ENCODE measurements at places on chromosomes 1 and 21.

GRCh38 chr1:117262976-117263375 lies 52.2 kb upstream of the VTCN1 start:
- DNase-seq, result no peak

GRCh38 chr1:228276901-228277490 lies 69.2 kb downstream of the OBSCN start:
- DNase-seq, result no peak

DNA sequence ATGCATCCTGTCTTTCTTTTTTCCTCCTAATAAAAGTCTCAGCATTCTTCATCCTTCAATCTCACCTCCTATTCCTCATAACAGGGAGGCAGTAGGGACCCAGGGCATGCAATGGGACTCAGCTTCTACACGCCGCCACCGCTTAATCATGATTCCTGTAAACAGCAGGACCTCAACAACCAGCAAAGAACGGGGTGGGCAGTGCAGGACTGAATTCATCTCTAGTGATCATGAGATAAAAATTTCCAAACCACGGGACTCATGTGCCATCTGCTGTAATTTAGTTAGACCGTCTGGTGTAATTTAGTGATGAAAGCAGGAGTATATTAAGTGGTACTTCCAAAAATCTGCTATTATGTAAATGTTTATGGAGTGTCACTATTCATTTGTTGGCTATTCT lies 5.4 kb downstream of the PRAMEF12 start:
- DNase-seq, result no peak

- DNase-seq, result no peak
Observed at GRCh38 chr1:37719572-37720195, 27.4 kb downstream of the CDCA8 start.

GRCh38 chr1:67814121-67814772 lies 19.0 kb downstream of the GNG12 start:
- DNase-seq, result no peak

GRCh38 chr1:107689733-107690132 lies 275.2 kb downstream of the VAV3 start:
- no peak for DNase-seq

DNA sequence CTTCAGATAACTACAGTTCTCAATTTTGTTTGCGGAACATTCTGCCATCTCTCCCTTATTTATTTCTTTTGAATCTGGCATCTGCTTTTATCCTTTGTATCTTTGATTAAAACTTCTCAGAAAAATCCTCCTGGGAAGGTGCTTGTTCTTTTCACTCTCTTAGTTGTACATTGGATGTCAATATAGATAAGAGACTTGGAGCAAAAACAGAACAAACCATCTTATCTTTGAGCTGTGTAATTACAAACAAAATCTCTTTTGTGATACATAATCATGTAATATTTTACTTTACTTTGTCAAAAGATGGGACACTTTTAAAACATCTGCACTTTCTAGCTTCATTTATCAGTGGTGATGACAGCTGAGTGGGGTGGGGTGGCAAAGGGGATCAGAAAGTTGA lies 307.2 kb upstream of the LYPLAL1 start:
- no peak for DNase-seq

DNA sequence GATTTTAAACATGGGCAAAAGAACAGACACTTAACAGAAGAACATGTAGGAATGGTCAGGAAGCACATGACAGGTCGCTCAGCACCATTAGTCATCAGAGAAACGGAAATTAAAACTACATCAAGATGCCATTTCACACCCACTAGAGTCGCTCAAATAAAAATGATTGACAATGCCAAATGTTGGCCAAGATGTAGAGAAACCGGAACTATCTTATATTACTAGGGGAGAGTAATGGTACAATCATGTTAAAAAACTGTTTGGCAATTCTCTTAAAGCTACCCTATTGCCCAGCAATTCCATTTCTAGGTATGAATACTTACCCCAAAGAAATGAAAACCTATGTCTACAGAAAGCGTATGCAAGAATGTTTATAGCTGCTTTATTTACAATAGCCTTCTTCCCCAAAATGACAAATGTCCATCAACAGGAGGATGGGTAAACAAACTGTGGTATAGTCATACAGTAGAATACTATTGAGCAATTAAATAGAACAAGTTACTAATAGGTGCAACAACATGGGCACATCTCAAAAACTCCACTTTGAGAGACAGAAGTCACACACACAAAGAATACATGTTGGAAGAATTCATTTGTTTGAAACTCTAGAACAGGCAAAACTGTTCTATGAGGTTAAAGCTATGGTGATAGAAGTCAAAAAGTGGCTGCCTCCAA lies 92.8 kb downstream of the ETS2 start:
- DNase-seq, result no peak

GRCh38 chr1:26021647-26022403 lies at the start of gene EXTL1:
Gene EXTL1, plus strand, starts transcription at chr1:26021775. Its CDS starts 872 bp downstream, at chr1:26022647.
- DNase-seq, result no peak

DNA sequence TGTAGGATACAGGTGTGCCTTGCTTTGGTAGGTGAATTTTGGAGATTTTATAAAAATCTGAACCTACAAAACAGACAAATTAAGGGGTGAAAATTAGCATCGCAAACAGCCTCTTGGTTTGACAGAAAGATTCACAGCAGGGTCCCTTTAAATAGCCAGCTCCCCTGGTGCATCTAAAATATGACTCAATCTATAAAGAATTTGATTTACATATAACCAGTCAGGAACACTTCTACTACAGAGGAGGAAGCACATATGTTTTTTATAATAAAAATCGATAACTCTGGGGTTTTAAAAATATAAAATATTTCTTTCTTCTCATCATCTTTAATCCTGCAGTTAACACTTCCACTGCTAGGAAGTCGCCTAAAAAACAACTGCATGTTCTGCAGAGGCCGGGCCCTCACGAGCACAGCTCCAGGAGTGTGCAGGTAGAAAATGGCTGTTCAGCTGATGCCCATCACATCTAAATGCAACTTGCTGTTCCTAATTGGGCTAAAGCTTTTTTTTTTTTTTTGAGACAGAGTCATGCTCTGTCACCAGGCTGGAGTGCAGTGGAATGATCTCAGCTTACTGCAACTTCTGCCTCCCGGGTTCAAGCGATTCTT lies 203.4 kb downstream of the HS2ST1 start:
- no peak for DNase-seq

GRCh38 chr1:6037338-6037762 lies 8.3 kb upstream of the KCNAB2 start:
- DNase-seq, result peak; percentile 43

GRCh38 chr1:17014671-17015567 lies 3.2 kb upstream of the ATP13A2 start:
- DNase-seq, result no peak

DNA sequence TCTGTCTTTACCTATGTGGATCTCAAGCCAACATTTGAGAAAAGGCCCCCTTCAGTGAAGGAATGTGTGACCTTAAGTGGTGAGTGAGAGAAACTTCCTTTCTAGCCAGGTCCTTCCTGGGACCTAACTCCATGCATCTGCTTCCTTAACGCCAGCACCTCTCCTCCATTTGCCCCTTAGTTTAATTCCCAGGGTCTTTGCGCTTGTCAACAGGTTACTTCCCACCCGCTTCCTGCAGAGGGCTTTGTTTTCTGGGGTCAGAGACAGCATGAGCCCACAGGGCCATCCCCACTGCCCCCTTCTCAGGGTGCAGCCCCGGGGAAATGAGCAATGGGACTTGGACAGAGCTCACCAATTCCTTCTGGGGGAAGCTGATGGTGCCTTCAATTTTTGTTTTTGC lies 54.8 kb downstream of the EVA1C start:
- DNase-seq, result no peak

DNA sequence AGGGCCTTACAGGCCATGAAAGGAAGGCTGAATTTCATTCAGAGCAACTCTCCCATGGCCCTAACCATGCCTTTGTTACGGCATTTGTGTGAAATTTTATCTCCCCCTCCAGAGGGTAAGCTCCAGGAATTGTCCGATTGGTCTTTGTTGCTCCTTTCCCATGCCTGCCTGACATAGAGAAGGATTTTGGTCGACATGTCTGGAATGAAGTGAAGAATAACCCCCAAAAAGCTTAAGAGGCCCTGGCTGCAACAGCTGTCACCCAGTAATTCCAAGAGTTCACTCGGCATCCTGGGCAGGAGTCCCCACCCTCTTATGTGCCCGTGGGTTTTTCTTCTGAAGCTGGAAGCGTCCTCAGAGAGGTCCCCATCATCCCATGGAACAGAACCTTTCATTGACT lies 20.6 kb downstream of the CDA start:
- DNase-seq, result no peak

DNA sequence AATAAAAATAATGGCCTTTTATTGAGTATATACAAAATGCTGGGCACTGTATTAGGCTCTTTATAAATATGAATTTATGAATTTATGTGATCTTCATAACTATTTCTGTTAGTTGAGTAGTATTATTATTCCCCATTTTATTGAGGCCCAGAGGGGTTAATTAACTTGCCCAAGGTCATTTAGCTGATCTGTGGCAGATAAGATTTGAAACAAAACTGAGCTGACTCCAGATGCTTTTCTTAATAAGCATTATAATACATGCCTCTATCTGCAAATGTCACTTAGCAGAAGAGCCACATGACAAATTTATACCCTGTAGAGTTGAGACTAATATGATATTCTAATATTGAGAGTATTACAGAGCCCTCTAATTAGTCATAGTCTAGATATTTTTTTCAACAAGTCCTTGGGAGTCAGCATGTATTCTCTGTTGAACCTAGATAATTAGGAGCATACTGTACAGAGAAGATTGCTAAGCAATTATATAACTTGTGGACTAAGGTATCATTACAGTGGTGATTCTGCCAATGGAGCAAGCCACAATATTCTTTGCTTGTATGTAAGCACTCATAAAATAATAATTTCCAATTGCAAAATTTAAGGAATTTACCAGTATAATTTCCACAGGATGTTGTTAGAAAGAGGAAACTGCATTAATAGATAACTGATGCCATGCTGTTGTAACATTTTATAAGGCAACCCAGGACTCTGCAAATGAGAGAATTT lies 112.0 kb downstream of the LRRC40 start:
- no peak for DNase-seq

DNA sequence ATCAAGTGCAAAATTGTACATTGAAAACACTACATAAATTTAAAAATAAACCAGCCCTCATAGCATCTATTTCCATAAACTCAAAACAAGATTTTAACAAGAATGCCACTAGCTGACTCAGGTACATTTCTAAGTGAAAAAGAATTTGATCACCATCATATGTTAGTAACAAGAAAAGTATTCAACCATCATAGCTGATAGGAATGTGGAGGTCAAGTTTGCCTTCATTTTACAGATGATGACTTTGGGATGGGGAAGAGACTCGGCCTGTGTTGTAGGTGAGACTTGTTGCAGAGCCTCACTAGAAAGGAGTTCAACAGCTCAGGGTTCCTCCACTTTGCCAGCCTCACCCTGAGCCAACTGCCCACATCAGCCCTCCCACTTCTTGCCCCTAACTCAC lies 318.8 kb upstream of the FAM78B start:
- no peak for DNase-seq

DNA sequence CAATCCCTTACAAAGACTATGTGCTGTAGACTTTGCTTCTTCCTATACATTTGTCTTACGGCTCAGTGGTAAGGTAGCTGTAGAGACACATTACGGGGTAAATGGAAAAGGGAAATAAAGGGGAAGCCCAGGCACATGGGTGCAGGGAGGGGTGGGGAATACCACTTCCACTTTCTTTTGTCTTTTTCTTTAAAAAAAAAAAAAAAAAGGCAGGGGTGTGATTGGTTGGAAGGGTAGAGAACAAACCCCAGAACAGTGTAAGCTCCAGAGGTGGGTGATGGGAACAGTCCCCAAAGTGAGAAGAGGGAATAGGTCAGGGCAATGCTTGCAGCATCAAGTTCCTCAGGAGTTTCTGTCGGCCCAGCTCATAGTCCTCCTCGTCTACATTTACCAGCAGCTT lies 3.9 kb downstream of the NIT1 start:
- no peak for DNase-seq

DNA sequence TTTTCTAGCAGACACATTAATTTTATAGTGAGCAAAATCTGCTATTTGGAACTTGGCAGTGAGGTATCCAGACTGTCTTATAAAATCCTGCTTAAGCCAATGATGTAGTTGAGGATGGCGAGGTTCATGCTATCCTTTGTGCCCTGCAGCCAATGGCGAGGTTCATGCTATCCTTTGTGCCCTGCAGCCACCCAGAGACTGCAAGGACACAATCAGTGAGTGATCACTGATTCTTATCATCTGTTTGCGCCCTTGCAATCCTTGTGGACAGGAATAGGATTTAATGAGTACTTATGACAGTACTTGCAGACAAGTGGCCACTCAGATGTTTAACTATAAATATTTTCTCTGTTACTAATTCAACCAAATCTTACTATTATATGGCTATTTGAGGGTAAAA lies 112.6 kb downstream of the EIF4G3 start:
- no peak for DNase-seq

DNA sequence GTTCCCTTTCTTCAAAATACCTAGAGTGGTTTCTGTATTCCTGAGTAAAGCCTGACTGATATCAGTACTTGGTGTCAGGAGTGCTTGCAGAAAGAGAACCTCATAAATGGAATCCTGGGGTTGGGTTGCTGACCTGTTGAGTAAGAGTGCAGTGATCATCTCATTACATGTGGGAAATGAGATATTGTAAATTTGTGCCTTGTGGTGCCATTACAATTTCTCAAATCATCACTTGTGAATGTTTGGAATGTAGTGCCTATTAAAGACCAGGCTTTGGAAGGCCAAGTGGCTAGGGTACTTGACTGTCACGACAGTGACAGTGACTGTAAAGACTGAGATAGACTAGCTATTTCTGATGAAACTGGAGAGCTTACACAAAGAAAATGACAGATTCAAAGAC lies 176.7 kb upstream of the CTTNBP2NL start:
- DNase-seq, result no peak

DNA sequence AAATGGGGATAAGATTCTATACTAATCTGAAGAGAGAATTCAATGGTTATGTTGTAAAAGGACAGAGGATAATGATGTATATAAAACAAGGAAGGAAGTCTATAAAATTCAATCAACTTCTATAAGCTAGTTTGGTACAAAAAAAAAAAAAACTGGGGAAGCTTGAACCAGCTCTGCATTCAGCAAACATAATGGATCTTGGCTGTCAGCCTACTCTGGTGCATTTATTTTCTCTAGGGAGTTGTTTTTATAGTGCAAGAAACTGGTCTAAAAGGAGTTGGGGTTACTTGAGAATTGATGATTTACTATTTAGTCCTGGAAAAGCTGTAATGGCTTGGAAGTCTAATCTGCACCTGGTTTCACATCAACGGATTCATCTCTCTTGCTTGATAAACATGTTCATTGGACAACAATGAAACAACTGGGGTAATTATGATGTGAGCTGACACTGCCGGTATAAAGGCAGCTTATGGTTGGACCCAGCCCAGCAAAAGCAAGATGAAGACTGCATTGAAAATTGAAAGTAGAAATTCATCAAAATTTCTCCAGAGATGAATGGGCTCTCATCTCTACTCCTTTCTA lies 199.4 kb upstream of the NRIP1 start:
- DNase-seq, result no peak

DNA sequence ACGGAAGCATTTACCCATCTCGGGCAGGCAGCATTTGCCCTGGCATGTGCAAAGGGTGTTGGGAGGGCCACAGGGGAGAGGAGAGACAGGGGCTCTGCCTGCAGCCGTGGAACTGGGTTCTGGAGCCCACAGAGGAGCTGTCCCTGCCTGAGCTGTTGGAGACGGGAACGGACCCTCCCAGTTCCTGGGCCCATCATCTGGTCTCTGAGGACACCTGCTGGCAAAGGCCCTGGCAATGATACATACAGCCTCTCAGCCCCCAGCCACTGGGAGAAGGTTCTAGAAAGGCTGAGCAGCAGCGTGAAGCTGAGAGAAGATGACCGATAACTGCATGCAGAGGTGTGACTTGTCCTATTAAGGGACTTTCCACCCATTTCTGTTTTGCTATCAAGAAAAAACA lies 31.4 kb downstream of the FAAP20 start:
- DNase-seq, result no peak

- no peak for DNase-seq
Observed at GRCh38 chr1:156680056-156680455, 2.8 kb upstream of the NES start.
